ENCODE measurements at places on chromosomes 7 and 10.

- no peak for DNase-seq
Observed at GRCh38 chr7:95688931-95689495, 83.3 kb upstream of the DYNC1I1 start.

DNA sequence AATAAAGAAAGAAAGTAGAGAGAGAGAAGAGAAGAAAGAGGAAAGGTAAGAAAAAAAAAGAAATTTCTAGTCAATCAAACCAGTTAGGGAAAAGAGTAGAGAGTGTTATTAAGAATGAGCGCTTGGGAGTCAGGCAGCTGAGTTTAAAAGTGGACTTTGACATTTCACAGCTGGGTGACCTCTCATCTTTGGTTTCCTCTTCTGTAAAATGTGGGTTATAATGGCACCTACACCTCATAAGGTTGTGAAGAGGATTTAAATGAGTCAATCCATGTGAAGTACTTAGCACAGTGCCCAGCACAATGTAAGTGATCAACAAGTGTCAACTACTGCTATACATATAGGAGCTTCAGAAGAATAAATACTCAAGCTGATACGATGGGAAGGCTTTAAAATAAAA is 12.2 kb downstream of the HOXA1 start:
- DNase-seq, result no peak

GRCh38 chr7:31065021-31065593 is 13.0 kb downstream of the ADCYAP1R1 start:
- DNase-seq, result no peak

DNA sequence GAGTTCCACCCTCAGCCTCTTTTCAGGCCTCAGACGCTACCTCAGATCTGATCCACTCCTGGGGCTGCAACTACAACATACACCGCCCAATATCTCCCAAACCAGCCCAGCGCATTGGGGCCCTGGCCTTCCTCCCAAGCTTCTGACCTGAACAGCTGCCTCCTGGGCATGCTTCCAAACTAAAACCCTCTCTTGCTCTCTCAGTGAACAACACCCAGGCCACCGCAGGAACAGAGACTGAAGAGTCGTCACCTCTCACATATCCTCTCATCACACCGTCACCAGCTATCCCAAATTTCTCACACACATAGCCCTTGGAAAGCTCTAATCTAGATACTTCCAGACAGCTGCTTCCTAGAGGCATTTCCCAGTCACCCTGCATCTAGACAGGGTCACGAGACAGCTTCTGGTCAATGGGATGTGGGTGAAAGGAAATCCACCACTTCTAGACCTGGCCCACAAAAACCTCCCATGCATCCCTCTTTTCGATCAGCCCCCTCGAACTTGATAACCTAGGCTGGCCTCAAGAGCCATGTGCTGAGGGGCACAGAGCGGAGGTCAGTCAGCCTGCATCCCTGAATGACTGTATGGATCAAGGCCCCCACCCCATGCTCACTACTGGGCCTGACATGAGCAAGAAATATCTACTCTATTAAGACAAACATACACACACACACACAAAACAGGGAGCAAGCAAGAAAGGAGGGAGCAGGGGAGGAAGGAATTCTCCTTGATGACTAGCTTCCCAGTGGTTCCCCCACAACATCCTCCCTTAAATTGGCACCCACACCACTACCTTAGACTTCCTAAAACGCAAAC is 1.8 kb downstream of the PARP12 start:
- no peak for DNase-seq

DNA sequence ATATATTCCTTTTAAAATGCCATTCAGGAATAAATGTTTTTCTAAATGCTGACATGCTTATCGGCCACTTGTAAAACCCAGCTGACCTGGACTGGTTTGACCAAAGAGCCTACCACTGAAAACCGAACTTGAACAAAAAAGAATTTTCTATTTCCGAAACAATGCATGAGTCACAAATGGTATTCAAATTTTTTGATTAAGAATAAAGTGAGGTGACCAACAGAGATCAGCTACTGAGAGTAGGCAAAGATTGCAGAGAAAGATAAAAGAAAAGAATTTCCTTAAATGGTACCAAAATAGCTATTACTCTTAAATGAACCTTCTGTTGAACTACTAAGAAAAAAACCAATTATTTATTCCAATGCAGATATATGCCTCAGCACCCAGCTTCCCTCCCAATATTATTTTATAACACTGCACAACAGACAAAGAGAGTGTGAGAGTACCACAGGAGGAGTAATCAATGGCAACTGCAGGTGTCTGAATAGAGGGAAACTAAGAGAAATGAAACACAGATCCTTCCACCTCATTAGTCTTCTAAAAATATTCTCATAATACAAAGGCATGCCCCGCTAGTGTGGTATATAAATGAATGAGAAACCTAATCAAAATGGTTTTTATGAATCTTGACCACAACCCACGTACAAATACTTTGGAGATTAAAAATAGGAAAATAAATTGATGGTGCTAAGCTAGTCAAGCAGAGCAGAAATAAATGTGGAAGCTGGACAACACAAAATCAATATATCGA is 20.1 kb downstream of the OSBPL3 start:
- no peak for DNase-seq

DNA sequence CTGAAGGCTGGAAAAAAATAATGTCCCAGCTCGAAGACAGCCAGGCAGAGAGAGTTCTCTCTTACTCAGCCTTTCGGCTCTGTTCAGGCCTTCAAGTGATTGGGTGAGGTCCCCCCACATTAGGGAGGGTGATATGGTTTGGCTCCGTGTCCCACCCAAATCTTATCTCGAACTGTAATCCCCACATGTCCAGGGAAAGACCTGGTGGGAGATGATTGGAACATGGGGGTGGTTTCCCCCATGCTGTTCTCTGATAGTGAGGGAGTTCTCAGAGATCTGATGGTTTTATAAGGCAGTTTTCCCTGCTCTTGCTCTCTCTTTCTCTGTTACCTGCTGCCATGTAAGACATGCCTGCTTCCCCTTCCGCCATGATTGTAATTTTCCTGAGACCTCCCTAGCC is 36.6 kb upstream of the LEP start:
- DNase-seq, result no peak

All from GM12864 (cell line).